ENCODE measurements at places on chromosomes 13 and 19.

- DNase-seq: no peak
Observed at GRCh38 chr13:22765547-22765946, 415.2 kb upstream of the SGCG start.

GRCh38 chr13:73168226-73168952 is 109.6 kb downstream of the KLF5 start:
- DNase-seq: no peak

DNA sequence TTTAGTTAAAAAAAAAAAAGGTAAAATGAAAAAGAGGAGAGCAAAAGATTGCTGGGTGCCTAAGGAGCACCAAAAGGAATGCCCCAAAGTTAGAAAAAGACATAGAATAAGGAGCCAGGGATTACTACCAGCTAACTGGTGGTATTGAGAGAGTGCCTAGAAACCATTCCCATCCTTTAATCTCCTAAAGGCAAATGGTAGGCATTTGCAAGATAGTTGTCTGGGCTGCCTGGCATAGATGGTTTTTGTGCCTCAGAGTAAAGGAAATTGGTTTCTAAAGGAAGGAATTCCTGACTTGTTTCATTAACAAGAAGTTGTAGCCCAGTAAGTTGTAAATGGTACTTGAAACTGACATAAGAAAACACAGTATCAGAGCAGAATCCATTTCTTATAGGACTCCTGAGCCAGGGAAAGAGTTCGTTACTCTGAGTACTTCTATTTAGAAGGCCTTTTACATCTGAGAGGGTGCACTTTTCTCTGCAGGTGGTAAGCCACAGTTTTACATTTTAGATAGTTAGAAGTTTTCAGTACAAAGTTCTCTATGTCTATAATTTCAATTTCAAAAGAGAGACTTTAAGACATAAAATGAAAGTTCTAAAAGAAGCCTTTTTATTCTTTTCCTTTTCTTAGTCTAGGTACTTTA is 92.6 kb downstream of the OLFM4 start:
- DNase-seq: no peak

GRCh38 chr19:31139871-31140505 is 209.2 kb downstream of the TSHZ3 start:
- DNase-seq: no peak

DNA sequence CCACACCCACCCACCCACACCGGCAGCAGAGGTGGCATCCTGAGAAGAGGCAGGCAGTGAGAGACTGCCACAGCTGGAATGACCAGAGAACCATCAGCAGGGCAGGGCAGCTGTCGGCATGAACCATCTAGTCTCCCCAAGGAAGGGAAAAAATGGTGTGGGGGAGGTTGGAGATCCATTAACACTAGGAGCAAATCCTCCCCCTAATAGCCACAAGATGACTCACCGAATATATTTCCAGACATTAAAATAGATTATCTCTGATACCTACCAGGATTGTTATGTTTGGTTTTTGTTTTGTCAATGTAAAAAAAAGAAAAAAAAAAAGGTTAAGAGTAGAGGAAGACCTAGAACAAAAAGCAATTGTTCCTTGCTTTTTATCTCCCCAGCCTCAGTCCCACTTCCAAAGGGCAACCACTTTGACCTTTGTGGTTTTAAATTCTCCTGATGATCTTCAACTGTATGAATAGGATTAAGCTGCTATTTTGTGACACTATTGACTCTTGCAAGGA is 34.2 kb downstream of the THSD1 start:
- no peak for DNase-seq

DNA sequence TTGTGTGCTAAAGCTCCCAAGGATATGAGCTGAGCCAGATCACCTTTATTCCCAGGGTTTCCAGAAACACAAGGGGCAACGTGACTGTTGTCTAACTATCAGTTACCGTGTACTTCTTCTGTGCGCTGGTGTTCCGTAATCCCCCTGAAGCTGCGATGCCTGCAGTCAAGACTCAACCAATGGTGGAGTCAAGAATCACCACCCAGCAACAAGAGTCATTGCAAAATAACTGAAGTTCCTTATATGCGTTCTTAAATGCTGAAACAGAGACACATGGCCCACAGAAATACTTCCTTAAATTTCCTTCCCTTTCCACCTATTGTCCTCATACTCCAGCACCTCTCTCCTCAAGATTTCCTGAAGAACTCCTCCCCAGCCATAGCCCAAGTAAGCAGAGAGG is 200.2 kb downstream of the KATNAL1 start:
- DNase-seq: no peak

DNA sequence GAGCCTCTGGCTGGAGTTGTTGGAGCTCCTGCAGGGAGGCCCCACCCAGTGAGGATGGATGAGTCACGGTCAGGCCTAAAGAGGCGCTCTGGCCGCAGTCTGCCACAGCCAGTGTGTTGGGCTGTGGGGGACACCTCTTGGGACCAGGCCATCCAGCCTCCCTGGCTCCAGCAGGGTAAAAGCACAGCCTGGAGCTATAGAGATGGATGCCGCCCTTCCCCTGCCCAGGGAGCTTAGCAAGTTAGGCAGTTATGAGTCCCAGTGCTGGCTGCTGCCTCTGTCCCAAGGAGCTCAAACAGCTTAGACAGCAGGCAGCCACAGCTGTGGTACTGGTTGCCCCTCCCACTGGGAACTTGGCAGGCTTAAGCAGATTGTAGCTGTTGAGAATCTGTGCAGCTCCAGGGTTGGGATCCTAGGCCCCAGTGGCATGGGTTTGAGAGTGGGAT is 100.9 kb downstream of the NDFIP2 start:
- DNase-seq: no peak

DNA sequence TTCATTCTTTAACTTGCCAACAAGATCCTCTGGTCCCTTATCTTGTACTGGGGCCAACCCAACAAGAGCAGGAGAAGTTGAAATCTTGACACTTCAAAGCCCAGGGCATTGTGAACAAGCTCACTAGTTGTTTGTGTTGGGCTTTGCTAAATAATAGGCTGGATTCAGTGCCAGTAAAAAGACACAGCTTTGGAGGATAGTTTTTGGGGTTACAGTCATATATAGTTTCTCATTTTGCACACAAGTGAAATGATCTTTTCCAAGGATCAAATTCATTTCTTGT is 30.3 kb upstream of the LRCH1 start:
- no peak for DNase-seq

DNA sequence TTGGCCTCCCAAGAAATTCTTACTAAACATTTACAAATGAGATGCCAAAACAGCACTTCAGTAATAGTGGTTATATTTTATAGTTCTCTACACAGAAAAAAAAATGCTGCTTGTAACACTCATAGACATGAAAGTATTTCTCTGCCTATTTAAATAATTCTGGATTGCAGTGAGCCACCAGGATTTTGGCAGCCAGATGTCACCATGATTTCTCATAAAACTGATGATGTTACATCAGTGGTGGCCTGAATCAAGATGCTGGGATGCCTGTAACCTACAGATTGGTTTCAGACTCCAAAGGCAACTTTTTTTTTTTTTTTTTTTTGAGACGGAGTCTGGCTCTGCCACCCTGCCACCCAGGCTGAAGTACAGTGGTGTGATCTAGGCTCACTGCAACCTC is 2.7 kb upstream of the CAPS start:
- DNase-seq: no peak

DNA sequence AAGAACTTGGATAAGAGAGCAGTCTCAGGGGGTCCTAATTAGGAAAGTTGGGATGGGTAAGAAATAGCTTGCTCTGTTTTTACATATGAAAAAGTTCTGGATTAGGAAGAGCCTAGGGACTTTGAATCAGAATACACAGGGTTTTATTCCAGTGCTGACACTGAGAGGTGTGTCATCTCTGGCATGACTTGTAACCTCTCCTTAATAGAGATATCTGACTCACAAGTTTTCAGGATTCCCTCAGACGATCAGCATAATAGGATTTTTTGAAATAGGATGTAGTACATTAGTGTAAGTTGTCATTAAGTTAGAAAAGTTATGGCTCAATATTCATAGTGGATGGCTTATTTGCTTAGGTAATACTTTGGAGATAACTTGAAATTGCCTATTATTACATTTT is 555.2 kb upstream of the MIR17HG start:
- no peak for DNase-seq

DNA sequence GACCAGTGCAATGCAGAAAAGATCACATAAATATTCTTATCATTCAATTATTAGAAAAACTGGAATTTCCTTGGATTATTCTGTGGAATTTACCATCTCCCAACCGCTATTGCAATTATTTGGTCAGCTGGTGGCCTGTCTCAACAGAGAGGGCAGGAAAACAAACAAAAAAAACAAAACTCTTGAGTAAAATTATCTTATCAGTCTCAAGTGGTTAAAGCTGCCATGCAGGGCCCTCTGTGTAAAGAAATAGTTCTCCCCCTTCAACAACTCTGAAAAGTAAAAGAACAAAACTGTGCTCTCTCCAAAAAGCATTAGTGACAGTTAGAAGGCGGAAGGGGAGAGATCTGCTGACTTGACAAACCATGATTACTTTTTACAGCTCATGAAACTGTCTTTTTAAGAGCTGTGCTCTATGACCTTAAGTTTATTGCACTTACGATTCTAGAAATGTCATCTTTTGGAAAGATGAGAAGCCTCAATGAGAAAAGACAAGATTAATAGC is 152.3 kb downstream of the DLEU7 start:
- no peak for DNase-seq

DNA sequence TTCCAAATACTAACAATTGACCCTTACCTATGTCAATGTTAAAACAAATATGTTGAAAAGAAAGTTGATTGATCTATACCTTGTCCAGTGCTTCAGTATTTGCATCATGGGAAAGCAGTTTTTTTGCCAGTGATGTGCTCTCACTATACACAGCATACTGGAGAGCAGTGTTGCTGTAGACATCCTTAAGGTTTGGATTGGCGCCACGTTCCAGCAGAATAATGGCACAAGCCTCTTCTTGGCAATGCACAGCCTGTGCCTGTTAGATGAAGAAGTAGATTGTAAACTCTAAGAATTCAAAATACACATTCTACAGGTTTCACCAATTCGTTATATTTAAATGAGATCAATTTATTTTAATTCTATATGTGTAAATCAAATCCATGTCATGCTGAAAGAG is 43.9 kb upstream of the C1QTNF9B start:
- DNase-seq: no peak

- DNase-seq: no peak
Observed at GRCh38 chr13:26411206-26411605, 146.3 kb upstream of the WASF3 start.

DNA sequence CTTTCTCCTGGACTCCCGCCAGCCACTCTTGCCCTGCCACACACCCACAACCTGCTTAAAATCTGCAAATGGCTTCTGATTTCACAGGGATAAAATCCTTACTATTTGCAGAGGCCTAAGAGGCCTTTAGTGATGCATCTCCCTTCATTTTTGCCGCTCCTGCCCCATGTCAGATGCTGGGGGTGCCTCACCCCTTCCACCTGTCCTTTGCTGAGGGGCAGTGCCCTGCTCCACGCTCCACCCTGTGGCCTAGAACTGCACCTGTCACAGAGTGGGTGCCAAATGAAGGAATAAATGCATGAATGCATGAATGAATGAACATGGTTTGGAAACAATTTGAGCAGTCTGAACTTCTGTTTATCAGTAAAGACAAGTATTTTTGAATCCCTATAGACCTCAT is 34.1 kb upstream of the UQCRFS1 start:
- no peak for DNase-seq

DNA sequence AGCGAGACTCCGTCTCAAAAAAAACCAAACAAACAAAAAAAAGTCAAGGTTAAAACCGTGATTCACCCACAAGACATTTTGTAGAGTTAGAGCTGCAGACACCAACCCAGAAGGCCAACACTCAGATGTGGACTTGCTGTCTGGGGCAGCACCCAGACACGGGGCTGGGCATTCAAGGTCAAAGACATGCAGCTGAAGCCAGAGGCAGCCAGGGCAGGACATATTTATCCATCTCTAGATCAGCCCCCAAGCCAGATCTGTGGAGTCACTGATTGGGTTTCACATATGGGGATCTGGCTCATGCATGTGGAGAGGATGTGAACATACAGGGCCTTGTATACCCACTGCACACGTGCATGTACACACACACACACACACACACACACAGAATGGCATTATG is 3.6 kb downstream of the KLK15 start:
- DNase-seq: no peak

Data from stimulated activated CD4-positive, alpha-beta T cell treated with anti-CD3 and anti-CD28 coated beads, Interleukin-1b, Interleukin-23, amount 100 ng/mL, for 1 hour (primary cell).